Sciatic nerve (tissue), 2 donors: ENCODE measurements at places on chromosomes 11 and 22.

DNA sequence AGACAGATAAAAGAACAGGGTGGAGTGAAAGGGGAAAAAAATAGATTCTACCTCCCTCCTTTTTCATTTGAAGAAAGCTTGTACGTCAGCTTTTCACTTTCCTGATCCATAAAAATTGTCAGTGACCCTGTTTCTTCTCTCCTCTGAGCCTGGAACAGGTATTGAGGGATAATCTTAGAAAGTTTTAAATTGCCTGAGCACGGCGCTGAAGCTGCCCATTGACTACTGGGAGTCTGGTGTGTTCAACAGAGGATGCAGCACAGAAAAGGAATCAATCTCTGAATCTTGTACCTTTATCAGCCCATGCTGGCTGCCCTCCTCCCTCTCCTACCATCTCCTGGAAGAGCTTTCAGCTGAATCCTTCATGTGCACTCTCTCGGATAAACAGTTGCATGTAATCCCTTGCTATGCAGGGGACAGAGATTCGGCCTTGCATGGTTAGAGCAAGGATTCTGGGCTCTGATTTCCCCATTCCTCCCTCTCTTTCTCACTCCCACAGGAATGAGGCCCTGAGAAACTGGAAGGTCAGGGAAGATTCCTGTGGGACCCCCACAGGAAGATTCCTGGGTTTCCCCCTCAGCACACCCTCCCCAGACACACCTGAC is 162.4 kb upstream of the SYN3 start:
- no peak for DNase-seq

DNA sequence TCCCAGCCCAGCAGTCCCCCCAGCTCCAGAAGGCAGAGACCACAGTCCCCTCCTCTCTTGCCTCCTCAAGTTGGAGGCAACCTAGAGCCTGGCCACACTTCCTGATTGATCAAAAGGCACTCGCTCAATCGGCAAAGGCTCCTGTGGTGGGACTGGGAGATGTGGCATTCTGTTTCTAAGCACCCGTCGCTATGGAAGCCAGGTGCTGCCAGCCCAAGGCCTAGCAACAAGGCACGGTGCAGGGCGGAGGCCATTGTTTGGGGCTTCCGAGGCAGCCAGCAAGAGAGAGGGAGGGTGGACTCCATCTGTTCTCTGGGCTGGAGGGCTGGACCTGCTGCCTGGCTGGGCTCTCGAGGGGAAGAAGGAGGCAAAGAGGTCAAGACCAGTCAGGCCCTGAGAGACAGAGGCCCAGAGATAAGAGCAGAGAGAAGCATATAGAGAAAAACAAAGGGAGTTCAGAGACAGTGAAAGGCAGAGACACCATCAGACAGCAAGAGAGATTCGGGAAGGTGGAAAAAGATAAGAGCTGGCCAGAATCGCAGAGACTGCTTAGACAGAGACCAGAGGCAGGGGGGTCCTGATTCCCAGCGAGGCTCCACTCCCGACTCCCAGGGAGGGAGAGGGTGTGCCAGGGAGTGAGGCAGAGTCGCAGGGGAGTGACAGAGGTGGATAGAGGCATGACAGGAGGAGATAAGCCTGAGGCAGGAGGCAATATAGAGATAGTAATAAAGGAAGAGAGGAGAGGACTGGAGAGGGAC is 21.2 kb downstream of the PDE2A start:
- no peak for DNase-seq

DNA sequence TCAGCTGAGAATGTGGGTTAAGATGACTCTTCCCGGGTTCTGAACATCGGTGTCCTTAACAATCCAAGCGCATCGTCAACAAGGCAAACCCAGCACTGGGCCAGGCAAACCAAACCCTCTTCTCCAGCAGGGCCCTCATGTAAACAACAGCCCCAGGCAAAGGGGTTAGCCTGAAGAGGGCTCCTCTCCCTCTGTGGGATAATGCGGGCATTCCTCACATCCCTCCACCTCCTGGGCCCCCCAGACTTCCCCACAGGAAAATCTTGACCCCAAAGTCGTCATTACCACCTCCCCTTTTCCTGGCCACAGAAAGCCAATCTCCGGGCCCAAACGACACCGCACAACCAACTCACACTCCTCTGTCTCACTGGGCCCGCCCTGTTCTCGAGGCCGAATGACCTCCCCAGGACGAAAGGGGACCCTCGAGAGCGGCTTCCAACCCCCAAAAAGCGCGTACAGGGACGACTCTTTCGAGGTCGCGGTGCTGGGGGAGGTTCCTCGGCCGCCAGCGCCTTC is 566 bp downstream of the DDB1 start:
- no peak for DNase-seq

- no peak for DNase-seq
Measured at GRCh38 chr11:101759771-101760450, 154.9 kb upstream of the CEP126 start.

DNA sequence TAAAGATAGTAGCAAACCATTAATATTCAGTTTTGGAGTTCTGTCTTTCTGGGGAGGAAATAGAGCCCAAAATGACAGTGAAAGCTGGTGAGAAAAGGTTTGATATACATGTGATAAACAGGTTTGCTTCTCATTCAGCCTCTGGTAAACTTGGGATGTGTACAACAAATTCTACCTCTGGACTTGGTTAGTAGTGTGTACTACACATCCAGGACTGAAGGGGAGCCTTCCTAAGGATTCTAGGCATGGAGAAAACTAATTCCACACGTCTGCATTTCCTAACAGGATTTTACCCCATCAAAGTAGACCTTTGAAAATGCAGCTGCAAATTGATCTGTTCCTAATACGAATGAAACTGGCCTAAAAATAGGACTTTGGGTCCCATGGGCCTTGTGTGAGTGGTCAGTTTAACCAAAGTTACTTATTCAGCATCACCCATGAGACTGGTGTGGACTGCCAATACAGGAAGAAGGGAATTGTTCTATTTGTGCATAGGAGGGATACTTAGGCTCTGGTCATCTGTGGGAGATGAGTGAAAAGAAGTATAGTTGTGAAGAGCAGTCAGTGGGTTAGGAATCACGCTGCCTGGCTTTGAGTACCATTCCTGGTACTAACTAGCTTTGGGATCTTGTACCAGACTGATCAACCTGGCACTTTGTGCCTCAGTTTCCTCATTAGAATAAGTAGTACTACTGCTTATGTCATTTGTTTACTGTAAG is 74.2 kb downstream of the YAP1 start:
- DNase-seq, result no peak

DNA sequence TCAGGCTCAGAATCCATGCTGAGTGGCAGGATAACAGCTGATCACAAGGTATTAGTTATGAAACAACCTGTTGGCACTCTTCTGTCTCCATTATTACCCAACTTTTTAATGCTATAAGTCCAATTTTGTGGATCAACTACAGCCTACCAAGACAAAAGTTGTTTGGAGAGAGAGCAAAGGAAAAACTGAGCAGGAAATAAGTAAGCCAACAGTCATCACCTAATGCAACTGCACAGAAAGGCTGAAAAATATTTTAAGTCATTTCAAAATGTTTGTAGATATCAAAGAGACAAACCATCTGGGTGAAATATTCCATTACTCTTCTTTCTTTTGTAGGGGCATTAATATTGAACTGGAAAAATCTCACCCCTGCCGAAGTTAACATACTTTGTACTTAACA is 41.6 kb downstream of the FDX1 start:
- no peak for DNase-seq

GRCh38 chr22:48253573-48253972 is 1491.1 kb downstream of the TBC1D22A start:
- DNase-seq, result peak; percentile 45

DNA sequence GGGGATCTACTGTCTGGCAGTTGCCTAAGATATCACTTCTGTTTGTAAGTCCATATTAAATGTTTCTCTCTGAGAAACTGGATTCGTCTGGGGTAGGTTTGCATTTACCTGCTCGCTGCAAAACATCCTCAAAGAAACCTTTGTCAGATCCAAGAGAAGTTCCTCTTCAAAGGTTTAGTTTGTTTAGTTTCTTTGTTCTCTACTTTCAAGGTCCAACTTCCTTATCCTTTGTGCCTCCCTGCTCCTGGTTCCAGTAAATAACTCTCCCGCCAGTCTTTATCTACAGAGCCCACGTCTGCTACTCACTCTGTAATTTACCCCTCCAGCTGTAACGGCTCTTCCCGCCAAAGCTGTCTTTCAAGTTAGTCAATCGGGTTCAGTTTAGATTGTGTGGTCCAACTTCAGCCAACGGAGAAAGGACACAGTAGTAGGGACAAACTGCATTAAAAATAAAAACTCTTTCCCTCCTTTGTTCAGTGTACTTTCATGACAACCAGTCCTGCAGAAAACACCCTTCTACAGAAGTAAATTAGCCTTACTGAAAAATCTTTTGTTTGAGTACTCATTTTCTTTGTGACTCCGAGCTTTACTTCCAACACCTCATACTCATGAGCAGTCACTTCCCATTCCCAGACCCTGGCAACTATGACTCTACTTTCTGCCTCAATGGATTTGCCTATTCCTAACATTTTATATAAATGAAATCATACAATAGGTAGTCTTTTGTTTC is 41.0 kb downstream of the TMPRSS5 start:
- no peak for DNase-seq

- DNase-seq, result no peak
Measured at GRCh38 chr11:102046841-102047240, 396 bp upstream of the CFAP300 start.

- no peak for DNase-seq
Measured at GRCh38 chr11:18540207-18541009, 13.7 kb upstream of the TSG101 start.

GRCh38 chr11:27237643-27238042 is 125.4 kb downstream of the CCDC34 start:
- DNase-seq, result no peak

- DNase-seq, result no peak
Measured at GRCh38 chr22:27331526-27332281, 469.9 kb downstream of the MN1 start.

GRCh38 chr11:104781719-104782376 is 116.4 kb downstream of the CASP12 start:
- no peak for DNase-seq

- no peak for DNase-seq
Measured at GRCh38 chr22:47300698-47301405, 538.4 kb downstream of the TBC1D22A start.

DNA sequence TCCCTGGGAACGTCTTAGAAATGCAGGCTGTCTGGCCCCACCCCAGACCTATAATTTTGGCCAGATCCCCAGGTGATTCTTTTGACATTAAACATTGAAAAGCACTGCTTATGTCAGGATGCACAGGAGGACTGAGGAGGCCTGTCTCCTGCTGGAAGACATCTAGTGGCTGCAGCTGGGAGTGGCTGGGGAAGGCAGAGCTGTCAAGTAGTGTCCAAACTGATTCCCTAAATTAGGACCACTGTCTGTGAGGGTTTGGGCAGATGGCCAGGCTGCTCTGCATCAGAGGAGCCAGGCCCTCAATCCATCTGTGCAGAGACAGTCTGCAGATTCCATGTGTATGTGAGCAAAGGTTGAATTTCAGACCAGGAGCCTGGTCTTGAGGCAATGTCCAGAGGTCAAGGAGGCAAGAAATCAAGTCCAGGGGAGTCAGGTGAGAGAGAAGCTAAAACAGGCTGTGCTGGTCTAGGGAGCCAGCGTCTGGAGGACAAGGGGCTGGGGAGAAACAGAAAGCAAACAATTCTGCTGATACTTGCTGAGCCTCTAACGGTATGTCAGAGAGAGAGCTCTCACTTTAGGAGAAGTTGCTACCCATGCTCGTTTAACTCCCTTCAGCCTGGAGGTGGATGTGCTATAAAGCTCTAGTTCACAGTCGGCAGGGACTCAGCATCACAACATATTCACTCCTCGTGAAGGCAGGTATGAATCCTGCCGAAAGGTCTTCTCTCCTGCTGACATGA is 15.3 kb upstream of the SYTL2 start:
- no peak for DNase-seq

- peak; percentile 42 for DNase-seq
Measured at GRCh38 chr11:117458275-117459122, 130.8 kb downstream of the CEP164 start.

DNA sequence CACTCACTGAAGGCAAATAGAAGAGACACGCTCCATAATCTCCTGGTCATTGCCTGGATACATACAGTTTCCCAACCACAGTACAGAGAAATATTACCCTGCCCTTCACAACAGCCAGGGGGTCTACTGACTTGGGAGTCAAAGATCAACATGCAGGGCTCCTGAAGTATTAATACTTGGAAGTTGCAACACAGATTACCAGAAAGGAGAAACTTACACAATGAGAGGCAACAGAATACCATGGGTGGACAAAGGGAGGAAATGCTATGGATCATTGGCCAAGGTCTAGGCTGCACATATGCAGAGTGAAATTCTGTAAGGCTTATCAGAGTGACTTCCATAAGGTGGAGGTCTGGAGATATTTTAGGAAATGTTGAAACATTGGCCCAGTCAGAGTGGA is 267.9 kb upstream of the FAT3 start:
- no peak for DNase-seq

DNA sequence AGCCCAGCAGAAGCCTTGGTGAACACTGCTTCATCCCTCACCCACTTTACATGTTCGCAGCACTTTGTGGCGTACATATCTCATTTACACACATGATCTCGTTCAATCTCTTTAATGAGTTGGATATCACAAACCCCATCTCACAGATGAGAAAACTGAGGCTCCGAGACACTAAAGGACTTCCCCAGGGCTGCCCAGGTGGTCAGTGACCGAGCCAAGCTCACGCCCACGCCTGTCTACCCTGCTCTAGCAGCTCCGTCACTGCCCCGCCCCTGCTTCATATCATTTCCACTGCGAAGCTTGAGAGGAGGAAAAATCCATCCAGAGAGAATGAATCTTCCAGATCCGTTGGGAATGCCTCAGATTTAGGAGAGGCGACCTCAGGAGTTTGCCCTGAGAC is 11.8 kb upstream of the DSCAML1 start:
- no peak for DNase-seq

DNA sequence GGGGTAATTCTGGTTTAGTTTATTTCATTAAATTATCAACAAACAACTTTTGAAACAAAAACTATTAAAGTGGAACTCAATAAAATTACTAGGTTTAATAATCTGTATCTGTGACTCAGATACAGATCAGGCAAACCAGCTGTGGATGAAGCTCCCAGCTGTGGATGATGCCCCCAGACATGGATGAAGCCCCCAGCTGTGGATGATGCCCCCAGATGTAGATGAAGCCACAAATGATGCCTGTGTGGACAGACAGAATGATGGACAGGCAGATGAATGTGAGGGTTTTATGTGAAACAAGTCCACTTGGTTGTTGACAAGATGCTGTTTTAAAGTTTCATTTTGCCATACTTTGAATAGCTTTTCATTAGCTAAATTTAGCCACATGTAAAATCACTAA is 5.8 kb upstream of the ZNF74 start:
- DNase-seq, result no peak

DNA sequence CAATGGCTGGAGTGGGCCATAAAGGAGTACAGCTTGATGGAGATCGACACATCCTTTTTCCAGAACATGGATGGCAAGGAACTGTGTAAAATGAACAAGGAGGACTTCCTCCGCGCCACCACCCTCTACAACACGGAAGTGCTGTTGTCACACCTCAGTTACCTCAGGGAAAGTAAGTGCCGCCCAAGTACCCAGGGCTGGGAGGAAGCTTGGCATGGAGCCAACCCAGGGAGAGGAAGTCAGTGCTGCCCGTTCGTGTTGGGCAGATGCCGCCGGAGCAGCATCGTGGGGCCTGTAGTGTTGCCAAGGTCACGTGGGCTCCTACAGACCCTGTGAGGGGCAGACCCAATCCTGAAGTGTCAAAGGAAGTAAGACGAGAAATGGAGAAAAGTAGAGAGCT is 78.9 kb downstream of the FLI1 start:
- DNase-seq, result peak; percentile 72
